ENCODE measurements at places on chromosomes 3 and 15. TPM values are rescaled to one million over a fixed set of nuclear protein-coding genes. Genes with fewer than 3 reads are reported as not detected.

The ROBO2 gene
- 0.42 TPM for total RNA-seq

The SEMA3F gene
- 73.6 TPM for total RNA-seq

The ZNF620 gene
- total RNA-seq, result 6.6 TPM

The ADAMTS7 gene
- 6.6 TPM for total RNA-seq

The KCNMB3 gene
- 0.46 TPM for total RNA-seq

The SATB1 gene
- total RNA-seq, result 17.5 TPM

- peak; percentile 17 for DNase-seq
These were observed 36.3 kb upstream of the TMC3 start for GRCh38 chr15:81410318-81410753.

DNA sequence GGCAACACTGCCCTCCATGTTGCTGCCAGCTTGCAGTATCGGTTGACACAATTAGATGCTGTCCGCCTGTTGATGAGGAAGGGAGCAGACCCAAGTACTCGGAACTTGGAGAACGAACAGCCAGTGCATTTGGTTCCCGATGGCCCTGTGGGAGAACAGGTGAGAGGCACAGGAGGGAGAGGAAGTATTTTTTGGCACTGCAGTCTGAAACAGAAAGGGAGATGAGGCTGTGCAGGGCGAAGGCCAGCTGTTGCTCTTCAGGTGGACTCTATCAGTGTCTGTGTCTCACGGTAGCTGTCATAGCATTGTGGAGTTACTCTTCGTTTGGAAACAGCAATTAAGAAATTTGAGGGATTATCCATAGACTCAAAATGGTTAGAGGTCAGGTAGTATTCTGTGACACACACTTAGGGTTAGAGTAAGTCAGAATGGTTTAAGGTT lies 8.0 kb downstream of the NFKBIZ start:
- no peak for DNase-seq

GRCh38 chr3:53350652-53351051 lies 3.3 kb upstream of the DCP1A start:
- peak; percentile 69 for DNase-seq

DNA sequence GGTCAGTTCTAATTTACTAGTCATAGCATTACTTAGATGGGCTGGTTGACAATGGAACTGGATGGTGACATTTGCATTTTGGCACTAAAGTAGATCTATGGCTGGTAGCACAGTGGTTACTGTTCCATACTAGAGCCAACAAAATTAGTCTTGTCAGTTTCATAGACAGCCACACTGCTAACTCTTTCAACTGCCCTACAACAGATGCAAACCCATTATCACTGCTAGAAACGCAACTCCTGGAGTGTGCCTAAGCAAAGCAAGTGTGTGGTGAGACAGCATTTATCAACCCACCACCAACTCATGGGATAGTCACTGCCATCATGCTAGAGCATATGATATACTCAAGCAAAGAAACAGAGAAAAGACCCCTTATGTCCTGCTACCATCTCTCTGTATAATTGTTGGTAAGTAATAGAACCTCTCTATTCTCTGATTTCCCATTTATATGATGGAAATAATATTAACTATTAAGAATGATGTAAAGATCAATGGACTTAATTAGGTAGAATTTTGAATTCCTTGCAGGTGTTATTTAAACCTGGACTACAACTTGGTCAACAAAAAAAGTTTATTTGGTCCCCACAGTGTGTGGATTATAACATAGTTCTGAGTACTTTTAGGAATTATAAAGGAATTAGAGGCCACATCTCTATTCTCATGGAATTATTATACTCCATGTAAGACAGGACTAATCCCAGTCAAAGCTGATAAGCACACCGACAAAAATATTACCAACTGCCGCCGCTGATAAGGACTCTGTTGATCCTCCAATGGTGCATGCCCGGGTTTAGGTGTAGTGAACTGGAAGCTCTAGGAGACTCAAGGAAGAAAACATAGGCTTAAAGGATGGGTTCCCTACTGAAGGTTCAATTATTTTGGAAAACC lies 19.9 kb upstream of the ABHD5 start:
- DNase-seq, result no peak

DNA sequence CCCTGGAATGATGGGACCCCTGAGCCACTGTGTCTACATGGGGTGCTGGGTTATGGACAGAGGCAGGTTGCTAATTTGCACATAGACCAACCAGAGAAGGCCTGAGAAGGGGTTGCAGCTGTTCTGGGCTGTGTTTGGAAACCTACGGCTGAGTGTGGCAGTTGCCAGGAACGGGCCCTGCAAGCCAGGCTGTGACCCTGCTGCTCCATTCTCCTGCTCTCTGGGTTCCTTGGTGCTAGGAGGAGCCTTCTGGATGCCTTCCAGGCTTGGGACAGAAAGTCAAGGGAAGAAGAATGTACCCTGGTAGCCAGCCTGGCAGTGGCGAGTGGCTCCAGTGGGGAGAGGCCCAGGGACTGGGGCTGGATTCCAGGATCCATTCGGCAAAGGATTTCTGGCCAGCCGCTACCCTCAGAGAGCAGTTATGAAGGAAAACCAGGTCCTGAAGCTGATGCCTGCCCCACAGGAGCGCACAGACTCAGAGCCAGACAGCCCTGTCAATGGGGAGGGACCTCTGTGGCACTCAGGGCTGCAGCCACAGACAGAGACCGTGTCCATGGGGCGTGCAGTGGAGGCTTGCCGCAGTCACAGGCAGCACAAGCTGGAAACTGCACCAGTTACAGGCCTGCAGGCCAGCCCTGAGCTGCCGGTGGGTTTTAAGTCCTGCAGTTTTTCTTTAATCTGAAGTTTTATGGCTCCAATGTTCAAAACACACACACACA lies 55.1 kb upstream of the ACAD9 start:
- no peak for DNase-seq

GRCh38 chr3:186520957-186521842 lies 23.0 kb downstream of the CRYGS start:
- DNase-seq, result no peak

DNA sequence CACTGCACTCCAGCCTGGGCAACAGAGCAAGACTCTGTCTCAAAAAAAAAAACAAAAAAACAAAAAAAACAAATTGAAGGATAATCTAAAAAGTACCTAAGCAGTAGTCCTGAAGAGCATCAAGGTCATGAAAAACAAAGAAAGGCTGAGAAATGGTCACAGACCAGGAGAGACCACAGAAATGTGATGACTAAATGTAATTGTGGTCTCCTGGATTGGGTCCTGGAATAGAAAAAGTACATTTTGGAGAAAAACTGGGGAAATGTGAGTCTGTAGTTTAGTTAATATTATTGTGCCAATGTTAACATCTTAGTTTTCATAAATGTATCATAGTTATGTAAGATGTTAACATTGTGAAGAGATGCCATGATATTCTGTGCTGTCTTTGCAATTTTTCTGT lies 267.5 kb upstream of the NR2E3 start:
- DNase-seq, result no peak

DNA sequence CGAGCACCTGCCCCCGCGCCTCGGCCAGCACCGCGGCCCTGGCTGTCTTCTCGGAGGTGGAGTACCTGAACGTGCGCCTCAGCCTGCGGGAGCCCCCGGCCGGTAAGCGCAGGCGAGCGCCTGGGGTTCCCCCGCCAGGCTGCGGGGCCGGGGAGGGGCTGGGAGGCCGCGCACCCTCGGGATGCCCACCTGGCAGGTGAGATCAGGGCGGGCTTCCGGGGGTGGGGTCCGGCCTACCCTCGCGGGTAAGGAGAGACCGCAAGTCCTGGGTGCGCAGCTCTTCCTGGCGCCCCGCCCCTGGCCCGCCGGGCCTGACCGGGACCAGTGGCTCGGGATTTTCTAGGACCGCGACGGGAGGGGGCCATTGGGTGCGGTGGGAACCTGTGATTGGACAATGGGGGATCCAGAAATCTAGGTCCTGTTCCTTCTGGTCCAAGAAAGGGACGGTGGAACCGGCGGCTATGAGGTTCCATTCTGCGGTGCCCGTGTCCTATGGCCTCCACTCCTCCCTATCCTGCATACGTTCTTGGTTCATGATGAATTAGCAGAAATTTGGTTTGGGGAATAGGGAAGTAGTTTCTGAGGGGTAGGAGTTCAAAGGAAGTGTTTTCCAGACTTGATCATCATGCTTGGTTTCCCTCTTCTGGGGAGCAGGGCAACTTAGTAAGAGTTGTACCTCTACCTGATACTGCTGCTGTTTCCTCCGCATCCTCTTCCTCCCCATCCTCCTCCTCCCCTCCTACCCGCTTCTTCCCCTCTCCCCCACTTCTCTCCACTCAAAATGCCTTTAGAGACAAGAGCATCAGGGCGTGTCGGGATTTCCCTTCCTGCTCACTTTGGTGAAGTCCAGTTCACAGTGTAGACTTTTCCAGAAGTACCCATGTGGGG lies 808 bp downstream of the ARRDC4 start:
- no peak for DNase-seq

DNA sequence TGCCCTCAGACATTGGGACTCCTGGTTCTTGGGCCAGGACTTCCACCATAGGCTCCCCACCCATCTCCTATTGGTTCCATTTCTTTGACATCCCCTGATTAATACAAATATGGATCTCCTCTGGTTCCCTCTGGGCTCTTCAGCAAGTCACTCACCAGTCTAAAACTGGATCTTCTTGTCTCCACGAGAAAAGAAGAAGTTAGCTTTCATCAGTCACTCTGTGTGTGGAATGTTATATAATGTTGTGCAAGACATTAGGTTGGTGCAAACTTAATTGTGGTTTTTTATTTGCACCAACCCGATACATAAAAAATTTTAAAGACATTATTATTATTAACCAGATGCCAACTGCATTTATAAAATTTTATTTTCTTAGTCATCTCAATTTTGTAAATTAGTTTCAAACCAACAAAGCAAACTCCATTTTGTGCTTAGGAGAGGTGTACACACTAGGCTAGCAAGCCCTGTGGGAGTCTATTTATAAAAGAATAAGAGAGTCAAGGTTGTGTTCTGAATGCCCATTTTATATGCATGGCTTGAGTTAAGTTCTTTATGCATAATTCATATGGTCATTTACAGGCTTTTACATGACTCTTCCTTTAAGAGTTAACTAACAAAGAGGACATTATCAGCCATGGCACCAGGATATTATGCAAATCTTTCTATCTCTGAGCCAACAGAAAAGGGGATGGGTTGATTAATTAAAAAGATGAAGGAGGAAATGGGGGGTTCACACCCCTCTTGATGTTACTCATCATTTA lies 35.1 kb upstream of the IL12A start:
- DNase-seq, result no peak

DNA sequence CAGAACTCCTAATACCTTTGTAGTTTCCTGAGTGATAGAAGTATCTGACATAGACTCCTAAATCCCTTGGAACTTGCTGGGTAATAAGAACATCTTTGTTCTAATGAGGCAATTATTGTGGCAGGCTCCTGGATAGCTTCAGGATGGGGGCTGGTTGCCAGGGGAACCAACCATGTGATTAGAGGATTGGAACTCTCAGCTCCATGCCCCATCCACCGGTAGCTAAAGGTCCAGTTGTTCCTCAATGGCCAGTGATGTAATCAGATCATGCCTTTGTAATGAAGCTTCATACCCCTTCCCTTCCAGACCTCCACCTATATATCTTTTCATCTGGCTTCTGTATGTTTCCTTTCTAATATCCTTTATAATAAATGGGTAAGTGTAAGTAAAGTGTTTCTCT lies 221.2 kb upstream of the ALCAM start:
- no peak for DNase-seq

GRCh38 chr15:64180235-64180824 lies 17.5 kb upstream of the PPIB start:
- no peak for DNase-seq

DNA sequence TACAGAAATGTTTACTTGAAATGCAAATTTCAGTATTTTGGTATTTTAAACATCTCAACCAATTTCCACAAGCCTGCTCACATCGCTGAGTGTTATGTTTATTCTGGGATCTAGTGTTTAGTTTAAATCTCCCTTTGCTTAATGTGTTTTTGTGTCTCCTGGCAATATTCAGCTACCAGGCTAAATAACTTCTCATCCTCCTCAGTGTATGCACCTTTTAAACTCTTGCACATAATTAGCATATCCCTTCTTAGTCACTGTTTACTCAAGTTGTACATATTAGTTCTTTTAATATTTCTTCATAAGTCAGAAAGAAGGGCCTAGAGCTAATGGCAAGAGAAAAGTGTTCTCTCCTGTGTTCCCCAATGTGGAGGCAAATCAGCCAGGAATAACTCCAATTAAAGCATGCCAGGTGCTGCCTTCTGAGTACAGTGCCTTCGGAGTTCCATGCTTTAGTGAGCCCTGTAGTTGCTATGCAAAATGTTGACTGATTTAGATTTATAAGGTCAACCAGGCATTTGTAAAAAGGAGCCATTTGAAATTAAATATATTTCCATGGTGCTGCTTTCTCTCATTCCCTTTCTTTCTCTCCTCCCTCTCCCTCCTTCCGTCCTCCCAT lies 234.3 kb downstream of the GAP43 start:
- DNase-seq, result no peak

GRCh38 chr15:80587816-80588456 lies 107.2 kb upstream of the ABHD17C start:
- DNase-seq, result no peak

DNA sequence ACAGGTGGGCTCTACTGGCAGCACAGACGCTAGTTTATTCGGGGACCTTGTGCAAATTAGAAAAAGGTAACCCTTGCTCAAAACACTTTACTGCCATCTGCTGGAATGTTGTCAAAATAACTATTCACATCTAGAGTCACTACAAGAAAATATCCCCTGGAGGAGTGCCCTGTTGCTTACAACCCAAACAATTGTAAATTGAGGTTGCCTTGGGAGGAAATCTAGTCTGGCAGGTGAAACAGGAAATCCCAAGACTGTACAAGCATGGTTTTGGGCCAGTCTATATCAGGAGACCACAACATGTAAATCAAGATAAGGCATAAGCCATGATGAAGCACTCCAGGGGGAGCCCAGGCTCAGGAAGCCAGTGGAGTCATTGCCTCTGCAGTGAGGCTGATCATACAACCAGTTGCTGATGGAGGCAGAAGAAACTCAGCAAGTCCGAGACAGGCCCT lies 136.8 kb upstream of the ACP3 start:
- peak; percentile 13 for DNase-seq

Measured in pulmonary artery endothelial cell (primary cell).